ENCODE measurements at places on chromosomes 7 and 10. TPM values are rescaled to one million over a fixed set of nuclear protein-coding genes. Genes with fewer than 3 reads are reported as not detected.

Gene MKX
- total RNA-seq, result 10.5 TPM

Gene POLL
- 44.7 TPM for total RNA-seq

Gene UCMA
- total RNA-seq, result not detected

Gene KIAA1549
- total RNA-seq, result 3.7 TPM

Gene NPY4R
- 6.6 TPM for total RNA-seq

Gene SAMD9L
- 2.2 TPM for total RNA-seq

Gene NPTX2
- total RNA-seq, result 5.2 TPM

Gene UFSP1
- 8.4 TPM for total RNA-seq

Gene CYP17A1
- total RNA-seq, result not detected

Gene MLXIPL
- total RNA-seq, result 123 TPM

Gene SPDYE6
- total RNA-seq, result 0.85 TPM

Gene PRSS2
- not detected for total RNA-seq

Gene MUC3A
- 46.0 TPM for total RNA-seq

Gene STAMBPL1
- 5.8 TPM for total RNA-seq

Gene MDFIC
- 17.2 TPM for total RNA-seq

Gene ZNF212
- total RNA-seq, result 8.9 TPM

Gene AKR1D1
- total RNA-seq, result not detected

Gene CALN1
- 1.1 TPM for total RNA-seq

Gene ASL
- total RNA-seq, result 24.0 TPM

Gene ANKRD26
- total RNA-seq, result 10.5 TPM

Data from prostate gland (tissue), 2 donors.